ENCODE measurements at places on chromosomes 4 and X.

DNA sequence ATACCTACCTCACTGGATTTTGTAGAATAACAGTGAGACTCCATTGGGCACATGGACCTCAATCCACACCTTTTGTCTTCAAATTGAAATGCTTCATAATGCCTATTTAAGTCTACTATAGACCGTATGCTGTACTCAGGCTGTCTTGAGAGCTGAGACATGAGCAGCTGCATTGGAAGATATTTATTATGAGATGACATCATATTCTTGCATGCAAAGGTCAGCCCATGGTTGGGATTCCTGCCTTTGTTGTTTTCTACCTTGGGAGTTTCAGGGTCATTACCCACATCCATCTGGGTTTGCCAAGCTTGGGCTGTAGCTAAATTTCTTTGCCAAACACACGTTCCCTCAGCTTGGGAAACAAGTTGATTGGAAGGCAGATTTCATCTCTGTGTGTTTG is 33.2 kb upstream of the MAMLD1 start:
- no peak for DNase-seq

GRCh38 chr4:140286456-140286855 is 87.0 kb upstream of the SCOC start:
- no peak for DNase-seq

DNA sequence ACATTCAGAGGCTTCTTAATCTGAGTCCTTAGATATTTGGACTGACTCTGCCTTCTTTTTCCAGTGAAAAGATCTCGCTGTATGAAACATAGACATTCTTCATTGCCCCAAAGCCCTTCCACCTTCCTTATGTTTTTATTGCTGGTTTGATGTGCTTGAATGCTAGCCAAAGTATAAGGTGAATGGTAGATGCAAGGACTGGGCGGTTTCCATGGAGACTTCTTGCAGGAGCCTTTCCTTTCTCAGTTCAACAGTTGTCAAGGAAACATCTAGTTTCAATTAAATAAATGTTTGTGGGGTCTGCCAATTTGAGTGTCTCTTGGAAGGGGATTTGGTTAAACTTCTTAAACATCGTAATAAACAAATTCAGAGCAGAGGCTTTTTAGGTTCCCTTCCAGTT is 46.0 kb downstream of the REPS2 start:
- no peak for DNase-seq

DNA sequence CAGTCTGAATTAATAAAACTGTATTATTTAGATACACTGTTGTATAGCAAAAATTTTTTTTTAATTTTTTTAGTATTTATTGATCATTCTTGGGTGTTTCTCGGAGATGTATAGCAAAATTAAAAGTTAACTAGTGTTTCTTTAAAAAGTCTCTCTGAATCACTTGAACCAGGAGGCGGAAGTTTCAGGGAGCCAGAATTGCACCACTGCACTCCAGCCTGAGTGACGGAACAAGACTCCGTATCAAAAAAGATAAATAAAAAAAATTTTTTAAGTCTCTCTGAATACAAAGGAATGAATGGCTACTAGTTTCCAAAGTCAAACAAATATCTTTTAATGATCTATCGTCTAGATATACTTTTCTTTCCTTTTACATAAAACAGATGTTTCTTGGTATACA is 64.4 kb downstream of the ELF2 start:
- DNase-seq: no peak

GRCh38 chrX:66677430-66677829 is 38.6 kb upstream of the EDA2R start:
- DNase-seq: no peak

DNA sequence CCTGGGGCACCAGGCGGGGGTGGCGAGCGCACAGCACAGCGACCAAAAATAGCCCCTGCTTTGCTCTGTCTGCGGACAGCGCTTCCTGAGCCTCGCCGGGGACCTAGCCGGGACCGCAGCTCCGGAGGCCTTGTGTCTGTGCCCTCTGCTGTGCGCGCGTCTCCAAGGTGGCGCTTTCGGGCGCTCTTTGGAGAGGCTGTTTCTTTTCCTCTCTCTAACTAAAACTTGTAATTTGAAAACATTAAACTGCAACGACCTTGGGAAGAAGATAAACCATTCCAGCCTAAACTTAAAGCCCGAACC is 3.4 kb downstream of the ARX start:
- DNase-seq: no peak

All from activated gamma-delta T cell treated with Interleukin-2 at 50 U/mL for 16 hours (primary cell).